ENCODE measurements at places on chromosomes 3 and 15.

DNA sequence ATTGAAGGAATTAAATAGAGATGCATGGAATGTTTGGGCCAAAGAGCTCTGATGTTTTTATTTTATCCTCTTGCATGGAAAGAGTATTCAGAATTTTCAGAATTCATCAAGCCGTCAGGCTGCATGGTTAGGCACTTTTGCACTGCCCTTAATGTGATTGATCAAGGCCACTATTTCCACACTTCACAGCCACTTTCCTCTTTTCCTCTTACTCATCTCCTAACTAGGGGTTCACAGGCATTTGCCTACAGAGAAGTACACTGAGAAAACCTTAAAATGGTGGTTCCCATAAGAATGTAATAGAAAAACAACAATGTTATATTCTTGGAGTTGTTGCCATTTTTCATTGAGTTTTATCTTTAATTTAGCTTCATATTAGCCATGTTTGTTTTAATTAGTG lies 10.9 kb downstream of the SLC35A5 start:
- DNase-seq: no peak

DNA sequence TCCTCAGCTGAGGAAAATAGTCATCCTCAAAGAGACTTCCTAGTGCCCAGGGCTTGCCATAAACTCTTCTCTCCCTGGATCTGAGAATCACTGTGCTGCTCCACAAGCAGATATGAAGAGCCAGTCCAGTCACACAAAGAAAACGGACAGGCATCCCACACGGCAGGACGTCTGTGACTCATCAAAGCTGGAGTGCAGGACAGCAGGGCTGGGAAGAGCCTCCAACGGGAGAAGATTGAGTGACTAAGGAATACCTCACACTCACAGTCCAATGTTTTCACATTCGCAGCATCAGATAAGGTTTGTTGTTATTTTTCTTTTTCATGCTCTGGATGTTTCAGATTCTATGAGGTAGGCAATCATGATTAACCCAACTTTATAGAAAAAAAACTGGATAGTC lies 57.8 kb downstream of the NEK10 start:
- DNase-seq: no peak

GRCh38 chr3:5082789-5083115 lies 39.3 kb upstream of the ARL8B start:
- no peak for DNase-seq

GRCh38 chr15:91022832-91023129 lies 387 bp upstream of the VPS33B start:
- no peak for DNase-seq

GRCh38 chr15:45023659-45024225 lies 747 bp downstream of the SORD start:
- DNase-seq: no peak

- DNase-seq: no peak
Observed at GRCh38 chr3:12752809-12753208, 6.2 kb downstream of the TMEM40 start.

- DNase-seq: no peak
Observed at GRCh38 chr15:98668566-98669308, 20.4 kb downstream of the IGF1R start.

DNA sequence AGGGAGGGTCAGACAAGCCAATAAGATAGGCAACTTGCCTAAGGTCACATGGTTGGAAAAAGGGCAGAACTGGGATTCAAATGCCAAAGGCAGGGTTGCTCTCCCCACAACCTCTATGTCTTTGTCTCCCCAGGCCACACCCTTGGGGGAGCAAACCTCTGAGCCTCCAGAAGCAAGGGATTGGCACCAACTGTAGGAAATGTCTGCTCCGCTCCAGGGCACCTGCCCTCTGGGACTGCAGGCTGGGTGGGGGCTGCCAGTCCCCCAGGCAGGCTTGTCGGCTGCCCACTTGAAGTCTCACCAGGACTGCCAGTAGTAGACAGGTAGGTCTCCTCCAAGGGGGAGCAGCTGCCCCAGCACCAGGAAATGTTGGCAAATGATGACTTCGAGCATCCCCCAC lies 2.0 kb downstream of the FAM3D start:
- no peak for DNase-seq

- DNase-seq: no peak
Observed at GRCh38 chr15:79185199-79185598, 94.6 kb upstream of the RASGRF1 start.

- no peak for DNase-seq
Observed at GRCh38 chr3:72408983-72409779, 439.1 kb downstream of the SHQ1 start.

- DNase-seq: no peak
Observed at GRCh38 chr15:99722406-99722805, 10.8 kb downstream of the LYSMD4 start.
